ENCODE measurements at places on chromosomes 3 and 15.
A peak's percentile ranks its signal among the peaks of the same experiment; 100 is the strongest.

GRCh38 chr3:48194446-48195071, 6.3 kb upstream of the CDC25A start:
- no peak for DNase-seq

- no peak for DNase-seq
Observed at GRCh38 chr15:60961541-60962485, 267.3 kb downstream of the RORA start.

DNA sequence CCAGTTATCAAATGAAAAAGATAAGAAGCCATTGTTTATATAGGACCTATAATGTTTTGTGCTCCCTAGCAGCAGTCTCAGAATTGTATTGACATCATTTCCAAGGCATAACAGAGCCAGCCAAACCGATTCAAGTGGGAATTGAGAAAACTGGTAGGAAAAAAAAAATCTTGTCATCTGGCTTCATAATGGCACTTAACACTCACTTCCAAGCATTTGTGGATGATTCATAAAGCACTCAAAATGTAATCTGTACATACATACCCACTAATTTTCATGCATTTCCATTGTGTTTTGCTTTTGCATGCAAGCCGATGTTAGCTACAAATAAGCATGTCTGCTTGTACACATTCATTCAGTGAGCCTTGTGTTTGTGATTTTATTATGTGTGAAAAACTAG, 18.6 kb upstream of the TRPC1 start:
- DNase-seq, result peak; percentile 52

DNA sequence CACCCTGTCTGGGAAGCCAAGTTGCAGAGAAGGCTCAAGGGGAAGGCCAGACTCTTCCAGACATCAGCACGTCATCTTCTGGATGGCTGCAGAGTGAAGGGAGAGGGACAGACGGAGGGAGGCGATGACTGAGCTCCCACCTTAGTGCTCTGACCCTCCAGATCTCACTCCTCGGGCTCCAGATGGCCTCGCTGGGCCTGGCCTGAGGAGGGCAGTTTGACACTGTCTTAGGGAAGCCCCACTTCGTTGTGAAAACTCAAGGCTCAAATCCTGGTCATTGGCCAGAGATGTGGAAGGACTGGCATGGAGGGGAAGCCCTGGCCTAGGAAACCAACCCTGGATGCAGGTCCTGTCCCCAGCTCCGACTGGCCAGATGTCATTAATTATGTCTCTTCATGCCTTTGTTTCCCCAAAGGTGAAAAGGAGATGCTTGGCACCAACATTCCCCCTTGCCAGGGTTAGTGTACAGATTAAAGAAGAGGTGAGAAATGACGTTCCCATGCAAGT, 70.4 kb downstream of the ADCY5 start:
- no peak for DNase-seq

DNA sequence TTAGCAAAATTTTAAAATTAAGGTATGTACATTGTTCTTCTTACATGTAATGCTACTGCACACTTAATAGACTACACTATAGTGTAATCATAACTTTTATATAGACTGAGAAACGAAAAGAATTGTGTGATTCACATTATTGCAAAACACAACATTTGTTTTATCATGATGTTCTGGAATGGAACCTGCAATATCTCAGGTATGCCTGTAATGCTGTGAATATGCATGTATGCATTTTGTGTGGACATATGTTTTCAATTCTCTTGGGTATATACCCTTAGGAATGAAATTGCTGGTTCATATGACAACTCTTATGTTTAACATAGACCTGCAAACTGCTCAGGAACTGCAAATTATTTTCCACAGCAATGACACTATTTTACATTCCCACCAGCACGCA, 38.6 kb upstream of the TJP1 start:
- no peak for DNase-seq

- DNase-seq, result no peak
Observed at GRCh38 chr3:25419251-25419650, 8.8 kb upstream of the RARB start.

DNA sequence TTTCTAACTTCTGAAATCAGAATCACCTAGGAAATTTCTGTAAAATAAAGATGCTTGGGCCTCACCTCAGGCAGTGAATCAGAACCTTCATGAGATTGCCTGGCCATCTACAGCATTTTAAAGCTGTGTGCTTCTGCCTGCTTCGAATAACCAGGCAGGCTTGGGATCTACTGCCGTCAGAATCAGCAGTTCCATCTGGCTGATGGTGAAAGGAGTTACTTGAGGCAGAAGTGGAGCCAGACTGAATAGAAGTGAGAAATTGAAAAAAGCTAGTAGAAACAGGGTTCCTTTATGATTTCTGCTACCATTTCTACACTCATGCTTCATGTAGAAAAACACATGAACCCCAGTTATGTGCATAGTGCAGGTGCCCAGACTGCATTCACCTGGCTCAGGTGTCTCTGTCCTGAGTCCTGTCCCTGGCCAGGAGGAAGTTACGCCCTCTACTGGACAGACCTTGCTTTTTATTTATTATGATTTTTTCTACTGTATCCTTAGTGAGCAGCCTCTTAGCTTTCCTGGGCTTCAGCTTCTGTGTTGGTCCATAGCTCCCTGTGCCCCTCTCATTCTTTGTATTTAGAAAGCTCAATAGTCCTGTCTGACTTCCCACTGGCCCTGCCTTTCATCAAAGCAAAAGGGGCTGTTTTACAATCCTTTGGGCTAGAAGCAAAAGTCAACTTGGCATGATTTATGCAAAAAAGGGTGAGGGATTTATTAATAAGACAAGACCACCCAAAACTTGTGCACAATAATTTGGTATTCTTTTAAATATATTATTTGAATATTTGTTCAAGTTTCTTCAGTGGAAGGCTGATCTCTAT, 200.8 kb upstream of the GOLGA6L4 start:
- no peak for DNase-seq

- DNase-seq, result no peak
Observed at GRCh38 chr15:26438718-26439117, 334.1 kb downstream of the GABRB3 start.

- no peak for DNase-seq
Observed at GRCh38 chr3:195238081-195238571, 32.8 kb downstream of the XXYLT1 start.

GRCh38 chr3:170429050-170429449, 10.4 kb downstream of the CLDN11 start:
- DNase-seq, result no peak

DNA sequence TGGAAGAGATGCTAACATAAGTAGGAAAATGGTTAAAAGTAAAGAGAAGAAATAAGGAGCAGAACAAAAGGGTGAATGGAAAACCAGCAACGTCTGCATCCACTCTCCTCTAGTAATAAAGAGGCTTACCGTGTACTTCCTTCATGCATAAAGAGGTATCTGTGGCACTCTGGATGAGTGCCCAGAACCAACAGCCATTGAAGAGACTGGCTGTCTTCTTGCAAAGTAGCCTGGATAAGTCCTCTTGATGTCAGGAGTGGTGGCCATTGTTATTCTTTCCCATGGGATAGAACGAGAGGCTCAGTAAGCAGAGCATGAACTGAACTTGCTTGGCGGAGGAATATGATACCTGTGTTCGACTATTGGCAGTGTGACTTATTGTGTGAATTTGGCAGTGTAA, 186.2 kb upstream of the RASGRP1 start:
- DNase-seq, result no peak

DNA sequence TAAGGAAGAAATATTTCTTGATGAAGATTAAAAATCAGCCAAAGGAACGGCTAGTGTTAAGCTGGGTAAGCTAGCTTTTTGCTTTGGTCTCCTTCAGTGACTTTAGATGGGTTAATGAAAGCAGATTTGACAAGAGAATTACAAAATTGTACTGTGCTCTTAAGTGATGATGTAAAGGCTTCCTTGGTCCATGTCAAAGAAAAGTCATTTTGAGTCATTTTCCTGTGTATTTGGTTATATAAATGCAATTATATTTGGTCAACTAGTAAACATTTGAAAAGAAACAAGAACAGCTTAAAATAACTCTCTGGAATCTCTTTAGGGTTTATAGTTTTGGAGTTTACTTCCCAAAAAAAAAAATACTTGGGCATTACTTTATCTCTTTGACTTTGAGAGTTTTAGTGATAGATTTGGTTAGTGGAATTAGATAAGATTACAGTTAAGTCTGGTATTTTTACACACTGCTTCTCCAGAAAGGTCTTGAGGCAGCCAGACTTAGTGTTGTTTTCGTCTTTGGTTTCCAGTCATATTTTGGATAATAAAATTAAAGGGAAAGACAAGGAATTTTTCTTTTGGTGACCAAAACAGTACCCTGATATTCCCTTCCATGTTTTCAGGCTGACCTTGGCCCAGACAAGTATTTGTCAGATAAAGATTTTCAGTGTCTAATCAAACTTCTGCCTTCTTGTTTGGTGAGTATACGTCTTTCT, 42.3 kb downstream of the PDHB start:
- DNase-seq, result no peak

DNA sequence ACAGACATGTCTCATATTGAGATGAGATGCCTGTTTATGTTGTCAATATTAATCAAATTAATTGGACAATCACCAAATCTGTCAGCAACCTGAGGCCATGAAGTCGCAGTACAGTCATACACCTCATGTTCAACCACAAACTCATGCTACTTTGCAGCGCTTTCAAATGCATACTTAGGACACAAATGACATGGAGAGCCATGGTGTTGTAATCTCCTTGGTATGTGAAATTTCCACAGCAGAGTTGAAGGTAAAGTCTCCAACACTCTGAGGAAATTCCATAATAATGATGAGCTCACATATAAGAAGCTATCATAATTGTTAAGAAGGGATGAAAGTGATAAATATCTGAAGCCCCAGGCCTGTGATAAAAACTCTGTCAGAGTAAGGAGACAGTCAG, 873.9 kb downstream of the MCTP2 start:
- DNase-seq, result no peak

- DNase-seq, result no peak
Observed at GRCh38 chr15:88834211-88834812, 31.1 kb downstream of the ACAN start.

Measured in NCI-H1436 treated with DMSO at 0.1 percent for 48 hours (cell line).